ENCODE measurements at places on chromosomes 12 and 14. TPM values are rescaled to one million over a fixed set of nuclear protein-coding genes. Genes with fewer than 3 reads are reported as not detected.

BEGAIN gene
- 0.61 TPM for total RNA-seq

- DNase-seq: no peak
Observed at GRCh38 chr12:12008232-12008850, 62.4 kb upstream of the BCL2L14 start.

DNA sequence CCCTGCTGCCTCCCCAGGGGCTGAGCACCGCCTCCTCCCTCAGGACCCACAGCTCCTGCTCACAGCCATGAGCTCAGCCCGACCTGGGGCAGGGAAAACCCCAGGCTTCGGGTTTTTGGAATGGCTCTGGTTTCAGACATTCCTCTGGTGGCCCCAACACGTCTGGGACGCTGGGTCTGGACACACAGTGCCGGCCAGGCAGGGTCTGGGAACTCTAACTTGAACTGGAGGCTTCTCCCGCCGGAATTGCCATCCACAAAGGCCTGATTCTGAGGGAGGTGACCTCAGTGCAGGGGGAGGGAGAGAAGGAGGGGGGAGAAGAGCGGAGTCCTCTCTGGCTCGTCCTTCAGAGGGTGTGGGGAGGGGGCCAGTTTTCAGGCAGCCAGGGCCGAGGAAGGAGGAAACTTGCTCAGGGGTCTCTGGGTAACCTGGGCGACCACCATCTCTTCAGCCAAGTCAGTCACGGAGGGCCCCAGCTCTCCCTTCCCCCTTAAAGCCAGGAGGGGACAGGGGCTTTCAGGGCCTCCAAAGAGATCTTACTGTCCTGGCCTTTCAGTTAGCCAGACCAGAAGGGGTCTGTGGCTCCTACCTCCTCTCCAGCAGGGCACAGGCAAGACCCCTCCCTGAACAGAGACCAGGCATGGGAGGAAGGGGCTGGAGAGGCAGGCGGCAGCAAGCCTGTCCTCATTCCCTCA, 19.4 kb downstream of the NCKAP5L start:
- no peak for DNase-seq

- DNase-seq: no peak
Observed at GRCh38 chr12:122452701-122453285, 30.3 kb upstream of the CLIP1 start.

- DNase-seq: no peak
Observed at GRCh38 chr14:83611906-83612390, 1918.0 kb upstream of the FLRT2 start.

DNA sequence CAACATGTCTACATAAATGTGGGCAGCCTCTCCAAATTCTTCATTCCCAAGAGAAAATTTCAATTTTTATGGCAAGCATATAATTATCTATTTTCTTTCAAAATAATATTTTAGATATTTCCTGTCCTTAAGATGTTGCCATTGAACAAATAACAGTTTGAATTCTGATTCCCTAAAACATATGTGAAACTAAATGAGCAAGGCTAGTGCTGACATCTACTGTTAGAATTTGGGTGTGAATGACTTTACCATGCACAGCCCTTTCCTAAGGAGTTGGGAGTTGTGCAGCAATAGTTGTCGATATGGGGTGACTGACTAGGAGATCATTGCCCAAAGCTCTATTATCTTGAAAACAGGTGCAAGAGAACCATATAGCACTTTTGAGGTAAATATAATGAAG, 108.2 kb upstream of the SLC38A4 start:
- DNase-seq: no peak

Measured in CD8-positive, alpha-beta T cell (primary cell).